ENCODE measurements at places on chromosomes 1 and 21.

DNA sequence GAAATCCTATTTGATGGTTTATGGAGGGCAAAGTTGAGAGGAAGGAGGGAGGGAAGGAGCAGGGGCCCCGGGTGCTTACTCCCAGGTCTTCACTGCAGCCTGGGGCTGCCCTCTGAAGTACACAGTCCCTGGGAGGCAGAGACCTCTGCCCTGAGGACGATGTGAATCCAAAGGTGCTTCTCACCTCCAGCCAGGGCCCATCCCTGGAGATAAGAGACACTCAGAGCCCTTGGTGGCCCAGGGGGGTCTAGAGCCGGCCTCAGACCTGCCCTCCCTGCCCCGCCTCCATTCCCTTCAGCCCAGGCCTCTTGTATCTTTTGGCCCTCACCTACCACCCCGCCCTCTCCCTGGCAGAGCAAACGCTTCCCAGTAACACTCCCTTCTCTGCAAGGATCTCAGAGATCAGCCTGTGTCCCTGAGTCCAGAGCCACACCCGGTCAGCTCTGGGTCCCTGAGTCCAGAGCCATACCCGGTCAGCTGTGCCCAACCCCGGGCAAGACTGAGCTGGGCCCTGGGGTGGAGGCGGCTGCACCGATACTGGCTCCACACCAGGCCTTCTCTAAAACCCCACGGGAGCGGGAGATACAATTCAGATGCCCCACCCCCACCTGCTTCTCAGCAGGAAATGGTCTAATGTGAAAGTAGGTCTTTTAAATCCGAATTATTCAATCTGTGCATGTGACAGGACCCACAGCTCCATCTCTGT lies 3.6 kb upstream of the GNB1 start:
- DNase-seq = no peak

- DNase-seq = no peak
These were observed 25.5 kb downstream of the C1orf198 start for GRCh38 chr1:230842801-230843200.

GRCh38 chr1:240998441-240999015 lies 358.5 kb downstream of the RGS7 start:
- no peak for DNase-seq

GRCh38 chr1:209769971-209770370 lies 14.1 kb downstream of the TRAF3IP3 start:
- DNase-seq = peak; percentile 51

DNA sequence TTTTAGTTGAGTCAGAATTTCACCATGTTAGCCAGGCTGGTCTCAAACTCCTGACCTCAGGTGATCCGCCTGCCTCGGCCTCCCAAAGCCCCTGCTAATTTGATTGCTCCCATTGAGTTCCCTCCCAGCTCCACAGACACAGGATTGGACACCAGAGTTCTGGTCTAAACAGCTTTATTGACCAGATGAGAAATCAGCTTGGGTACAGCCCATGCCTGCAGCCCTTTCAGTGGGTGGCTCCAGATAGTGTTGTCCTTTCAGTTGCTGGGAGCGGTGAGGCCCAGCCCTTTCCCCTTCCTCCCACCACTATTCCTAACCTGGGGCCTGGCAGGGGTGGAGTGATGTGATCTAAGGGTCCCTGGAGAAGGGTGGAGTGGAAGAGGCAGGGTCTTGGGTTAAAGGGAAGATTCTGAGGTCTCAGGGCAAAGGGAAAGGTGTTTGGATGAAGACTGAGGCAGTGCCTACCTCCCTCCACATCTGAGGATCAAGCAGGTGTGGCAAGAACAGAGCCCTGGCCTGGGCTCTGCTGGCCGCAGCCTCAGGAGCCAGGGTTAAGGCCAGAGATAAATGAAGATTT lies 14.5 kb upstream of the PHLDA3 start:
- no peak for DNase-seq

Data from CD8-positive, alpha-beta T cell (primary cell).